Activated gamma-delta T cell treated with Interleukin-2 at 50 U/mL for 16 hours (primary cell): ENCODE measurements at places on chromosomes 3 and 15.

DNA sequence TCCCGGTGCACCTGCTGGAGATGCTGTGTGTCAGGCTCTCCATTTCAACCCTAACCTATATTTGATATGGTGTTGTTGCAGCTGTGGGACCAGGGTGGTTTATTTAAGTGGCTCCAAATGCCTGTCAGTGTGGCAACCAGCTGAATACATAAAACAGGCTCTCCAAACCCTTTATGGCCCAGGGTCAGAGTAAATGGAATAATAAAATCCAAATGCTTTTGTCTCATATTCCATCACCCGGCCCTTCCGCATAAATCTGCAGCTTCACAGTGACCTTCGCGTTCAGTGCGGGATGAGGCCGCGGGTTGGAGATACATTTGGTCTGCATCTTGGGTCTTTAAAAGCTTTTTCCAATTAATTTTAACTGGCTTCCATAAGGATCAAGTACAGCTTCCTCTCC is 382.1 kb upstream of the NR2F2 start:
- no peak for DNase-seq

DNA sequence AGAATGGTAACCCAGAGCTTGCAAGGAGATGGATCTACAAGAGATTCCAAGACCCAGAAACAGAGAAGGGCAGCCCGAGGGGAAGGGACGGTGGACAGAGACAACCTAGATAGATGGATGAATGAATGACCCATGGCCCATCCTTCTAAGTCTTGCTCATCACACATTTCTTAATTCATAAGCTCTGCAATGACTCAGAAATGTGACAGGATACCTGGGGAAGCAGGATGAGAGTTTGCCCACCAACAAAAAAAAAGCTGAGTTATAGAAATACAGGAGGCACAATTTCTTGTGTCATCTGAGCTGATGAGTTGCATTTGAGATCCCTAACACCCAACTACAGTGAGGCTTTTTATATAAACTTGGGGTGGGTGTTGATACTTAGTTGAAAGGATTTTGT is 76.6 kb downstream of the CNTN3 start:
- DNase-seq: no peak

DNA sequence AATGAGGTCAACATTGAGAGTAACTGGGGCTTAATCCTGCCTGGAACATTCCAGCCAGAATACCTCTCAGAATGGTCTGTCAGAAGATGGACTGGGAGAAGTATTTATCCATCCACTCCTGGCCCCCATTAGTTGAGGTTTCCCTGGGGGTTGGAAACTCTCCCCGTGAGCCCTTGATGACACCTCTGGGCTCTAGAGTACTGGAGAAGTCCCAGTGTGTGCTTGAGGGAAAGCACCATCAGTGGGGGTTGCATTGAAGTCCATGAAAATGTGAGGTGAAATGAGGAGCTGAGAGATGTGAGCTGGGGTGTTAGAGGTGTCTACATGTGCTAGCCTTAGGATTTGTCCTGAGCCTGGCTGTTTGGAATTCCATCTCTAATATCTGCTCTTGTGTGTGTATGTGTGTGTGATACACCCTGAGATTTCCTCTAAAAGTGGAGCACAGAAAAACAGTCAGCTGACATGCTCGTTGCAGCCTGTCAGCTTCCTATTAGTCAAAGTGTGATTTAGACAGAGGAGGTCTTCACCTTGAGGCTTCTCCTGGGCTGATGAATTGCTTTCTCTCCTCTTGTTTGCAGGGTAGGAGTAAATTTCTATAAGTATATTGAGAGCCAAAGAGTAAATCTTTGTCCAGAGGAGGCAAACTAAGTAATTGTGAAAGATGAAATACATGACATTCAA is 67.6 kb downstream of the NR1D2 start:
- no peak for DNase-seq

GRCh38 chr15:67882487-67883233 is 42.8 kb upstream of the RNU6-1 start:
- DNase-seq: no peak

DNA sequence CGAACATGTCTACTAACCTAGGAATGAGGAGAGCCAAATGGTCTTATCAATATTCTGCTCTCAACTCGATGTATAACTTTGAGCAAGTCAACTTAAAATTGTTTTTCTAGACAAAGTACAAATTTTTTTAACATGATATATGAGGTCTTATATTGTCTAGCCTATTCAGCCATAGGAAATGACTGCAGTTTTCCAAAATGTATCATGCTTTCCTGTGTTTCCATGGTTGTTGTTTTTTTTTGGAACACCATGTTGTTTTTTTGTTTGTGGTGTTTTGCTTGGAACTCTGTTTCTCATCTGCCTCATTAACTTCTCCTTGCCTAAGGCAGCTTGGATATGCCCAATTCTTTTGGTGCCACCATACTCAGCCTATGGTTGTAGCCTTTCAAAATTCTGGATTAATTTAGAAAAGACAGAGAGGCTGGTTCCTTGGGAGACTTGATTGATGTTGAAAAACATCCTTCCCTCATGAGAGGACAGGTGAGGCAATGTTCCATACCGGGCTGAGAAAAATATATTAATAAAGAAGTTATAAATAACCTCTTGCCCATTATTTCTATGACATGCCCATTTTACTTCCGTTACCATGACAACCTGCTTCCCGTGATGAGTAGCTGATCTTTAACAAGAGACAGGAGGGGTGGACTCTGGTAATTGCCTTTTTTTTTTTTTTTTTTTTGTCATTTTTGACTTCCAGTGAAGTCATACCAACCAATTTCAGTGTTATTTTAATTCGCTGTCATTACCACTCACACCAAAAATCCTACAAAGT is 687.9 kb upstream of the GRM7 start:
- DNase-seq: no peak

GRCh38 chr3:66480666-66481065 is 20.2 kb downstream of the LRIG1 start:
- DNase-seq: no peak

- no peak for DNase-seq
These were observed 86.8 kb downstream of the RFTN1 start for GRCh38 chr3:16426665-16427064.

GRCh38 chr3:179079537-179079936 is 7.9 kb upstream of the ZMAT3 start:
- no peak for DNase-seq

GRCh38 chr3:111072031-111072921 is 660 bp downstream of the NECTIN3 start:
- DNase-seq: no peak

GRCh38 chr15:99449514-99449913 is 116.3 kb upstream of the MEF2A start:
- no peak for DNase-seq

GRCh38 chr15:35769656-35770055 is 223.7 kb upstream of the DPH6 start:
- no peak for DNase-seq

- DNase-seq: no peak
These were observed 196.5 kb downstream of the KLF13 start for GRCh38 chr15:31523027-31523654.

DNA sequence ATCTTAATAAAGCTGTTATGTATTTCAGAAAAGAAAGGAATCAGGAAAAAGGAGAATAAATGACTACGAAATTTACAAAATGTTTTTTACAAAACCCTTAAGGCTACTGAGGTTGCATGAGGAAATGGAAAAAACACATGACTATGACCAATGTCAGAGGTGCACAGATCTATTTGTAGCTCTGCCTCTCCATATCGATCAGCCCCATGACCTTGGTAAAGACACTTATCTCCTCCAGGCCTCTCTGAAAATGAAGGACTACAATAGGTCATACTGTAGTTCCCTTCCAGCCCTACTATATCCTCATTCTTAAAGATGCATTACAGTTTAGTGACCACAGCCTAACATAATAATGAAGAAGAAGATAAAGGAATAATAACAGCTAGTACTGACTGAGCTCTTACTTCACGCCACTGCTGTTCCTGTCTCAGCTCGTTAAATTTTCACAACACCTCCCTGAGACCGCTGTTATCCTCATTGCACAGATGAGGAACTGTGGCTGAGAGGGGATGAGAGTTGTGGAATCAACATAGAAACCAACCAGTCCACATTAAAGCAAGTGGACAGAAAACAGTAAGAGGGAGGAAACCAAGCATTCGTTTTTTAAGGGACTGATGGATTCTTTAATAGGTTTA is 163.2 kb downstream of the MAGI1 start:
- no peak for DNase-seq

DNA sequence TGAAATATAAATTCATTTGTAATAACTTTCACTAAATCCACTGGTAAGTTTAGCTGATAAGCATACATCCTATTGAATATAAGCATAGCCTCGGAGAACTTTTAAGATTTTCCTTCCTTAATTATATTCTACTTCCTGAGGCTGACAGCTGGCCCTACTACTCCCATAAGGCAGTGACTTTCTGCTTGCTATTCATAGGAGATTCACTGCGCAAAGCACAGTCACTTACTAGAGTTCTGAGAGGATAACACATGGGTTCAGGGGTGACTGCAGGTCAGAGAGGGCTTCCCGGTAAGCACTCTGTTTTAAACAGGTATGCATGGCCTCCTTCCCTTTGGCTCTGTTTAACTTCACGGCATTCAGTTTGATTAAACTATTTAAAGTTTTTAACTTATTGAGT is 75.8 kb downstream of the FAIM start:
- DNase-seq: no peak

DNA sequence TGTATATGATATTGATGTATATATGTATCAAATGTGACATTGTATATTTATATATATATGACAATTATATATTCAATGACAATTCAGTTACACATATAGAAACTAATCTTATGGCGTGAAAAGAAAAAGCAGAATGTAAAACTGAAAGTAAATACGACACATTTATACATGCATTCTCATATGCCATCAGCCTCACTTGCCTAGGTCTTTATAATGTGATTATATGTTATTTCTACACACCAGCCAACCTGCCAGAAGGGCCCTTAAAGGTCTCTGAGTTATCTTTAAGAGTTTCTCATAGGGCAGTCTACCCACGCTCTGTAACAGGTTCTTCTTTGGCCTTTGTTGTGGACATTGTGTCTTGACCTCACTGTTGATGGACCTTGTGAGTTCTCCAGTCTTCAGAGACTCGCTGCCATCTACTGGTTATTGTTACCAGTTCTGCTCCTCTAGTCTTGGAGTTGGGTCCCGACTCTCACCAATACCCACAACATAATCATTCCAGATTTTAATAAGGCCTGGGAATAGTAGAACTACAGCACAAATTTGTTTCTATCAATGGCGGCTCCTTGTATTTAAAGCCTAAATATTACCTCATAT is 371.5 kb upstream of the GOLIM4 start:
- no peak for DNase-seq

- DNase-seq: no peak
These were observed 43.2 kb upstream of the TMEM45A start for GRCh38 chr3:100449214-100449613.

DNA sequence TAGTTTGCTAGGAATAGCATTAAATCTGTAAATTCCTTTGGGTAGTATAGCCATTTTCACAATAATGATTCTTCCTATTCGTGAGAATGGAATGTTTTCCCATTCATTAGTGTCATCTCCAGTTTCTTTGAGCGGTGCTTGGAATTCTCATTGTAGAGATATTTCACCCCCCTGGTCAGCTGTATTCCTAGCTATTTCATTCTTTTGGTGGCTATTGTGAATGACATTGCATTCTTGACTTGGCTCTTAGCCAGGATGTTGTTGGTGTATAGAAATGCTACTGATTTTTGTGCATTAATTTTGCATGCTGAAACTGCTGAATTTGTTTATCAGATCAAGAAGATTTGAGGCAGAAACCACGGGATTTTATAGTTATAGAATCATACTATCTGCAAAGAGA is 690.5 kb upstream of the ALCAM start:
- no peak for DNase-seq

GRCh38 chr3:153026026-153026425 is 136.0 kb upstream of the RAP2B start:
- no peak for DNase-seq

GRCh38 chr3:112086076-112086854 is at the start of gene C3orf52:
Gene C3orf52, plus strand, starts transcription at chr3:112086389. Its CDS starts 19 bp downstream, at chr3:112086408.
- peak; percentile 36 for DNase-seq

- no peak for DNase-seq
These were observed 1.5 kb downstream of the CMTM6 start for GRCh38 chr3:32500880-32501782.

- DNase-seq: no peak
These were observed 71.3 kb upstream of the MBNL1 start for GRCh38 chr3:152197451-152197850.

- no peak for DNase-seq
These were observed 348.5 kb downstream of the ERC2 start for GRCh38 chr3:56119575-56120349.

GRCh38 chr15:100082761-100083402 is 258.9 kb downstream of the ADAMTS17 start:
- no peak for DNase-seq

GRCh38 chr3:24299806-24300626 is 194.6 kb downstream of the THRB start:
- DNase-seq: no peak

DNA sequence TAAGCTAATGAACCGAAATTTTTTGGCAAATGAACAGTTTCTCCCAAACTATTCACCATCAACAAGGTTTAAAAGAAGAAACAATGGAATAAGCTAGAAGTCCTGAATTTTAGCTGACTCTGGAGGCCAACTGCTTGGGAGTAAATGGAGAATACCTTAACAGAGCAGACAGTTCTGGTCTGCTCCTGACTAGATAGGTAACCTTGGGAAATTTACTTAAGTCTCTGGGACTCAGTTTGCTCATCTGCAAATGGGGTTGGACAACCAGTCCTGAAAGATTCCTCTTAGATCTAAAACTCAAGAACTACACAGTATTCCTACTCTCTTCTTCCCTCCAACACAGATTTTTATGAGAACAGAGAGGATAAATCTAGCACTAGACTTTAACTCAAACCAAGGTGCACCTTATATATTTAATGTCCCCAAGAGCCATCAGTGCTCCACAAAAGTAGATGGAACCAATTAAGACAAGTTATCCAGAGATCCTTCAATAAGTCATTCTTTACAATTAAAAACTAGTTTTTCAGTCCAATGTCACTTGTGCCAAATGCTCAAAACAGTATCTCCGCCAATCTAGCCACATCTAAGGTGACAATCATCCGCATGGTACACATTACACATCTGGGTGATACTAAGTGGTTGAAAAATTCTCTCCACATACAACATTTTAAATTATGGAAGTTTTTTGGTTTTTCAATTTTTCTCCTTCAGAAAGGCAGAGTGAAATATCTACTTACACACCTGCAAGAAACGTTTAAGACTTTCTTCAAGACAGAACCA is 1.5 kb downstream of the RHOA start:
- DNase-seq: no peak

- no peak for DNase-seq
These were observed 125.2 kb downstream of the TMCO5A start for GRCh38 chr15:38059665-38060064.

- no peak for DNase-seq
These were observed 7.8 kb downstream of the CEP97 start for GRCh38 chr3:101732240-101732641.

GRCh38 chr15:29815000-29815710 is 7.1 kb downstream of the TJP1 start:
- no peak for DNase-seq

DNA sequence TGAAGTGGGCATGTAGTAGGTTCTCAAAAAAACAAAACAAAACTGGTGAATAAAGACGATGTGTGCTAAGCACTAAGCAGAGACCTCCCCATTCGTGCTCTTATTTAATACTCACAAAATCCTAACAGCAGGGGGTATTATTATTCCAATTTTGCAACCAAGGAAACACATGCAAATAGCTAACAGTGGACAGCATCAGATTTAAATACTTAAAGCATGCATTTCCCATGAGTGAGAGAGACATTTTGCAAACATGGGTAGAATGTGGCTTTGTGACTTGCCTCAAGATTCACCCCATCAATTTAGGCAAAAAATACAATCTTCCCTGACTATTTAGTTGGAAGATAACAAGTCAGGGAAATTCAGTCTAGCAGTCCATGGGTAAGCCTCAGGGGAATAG is 946.2 kb upstream of the CFAP20DC start:
- no peak for DNase-seq
